ENCODE measurements at places on chromosomes 12 and 14.

DNA sequence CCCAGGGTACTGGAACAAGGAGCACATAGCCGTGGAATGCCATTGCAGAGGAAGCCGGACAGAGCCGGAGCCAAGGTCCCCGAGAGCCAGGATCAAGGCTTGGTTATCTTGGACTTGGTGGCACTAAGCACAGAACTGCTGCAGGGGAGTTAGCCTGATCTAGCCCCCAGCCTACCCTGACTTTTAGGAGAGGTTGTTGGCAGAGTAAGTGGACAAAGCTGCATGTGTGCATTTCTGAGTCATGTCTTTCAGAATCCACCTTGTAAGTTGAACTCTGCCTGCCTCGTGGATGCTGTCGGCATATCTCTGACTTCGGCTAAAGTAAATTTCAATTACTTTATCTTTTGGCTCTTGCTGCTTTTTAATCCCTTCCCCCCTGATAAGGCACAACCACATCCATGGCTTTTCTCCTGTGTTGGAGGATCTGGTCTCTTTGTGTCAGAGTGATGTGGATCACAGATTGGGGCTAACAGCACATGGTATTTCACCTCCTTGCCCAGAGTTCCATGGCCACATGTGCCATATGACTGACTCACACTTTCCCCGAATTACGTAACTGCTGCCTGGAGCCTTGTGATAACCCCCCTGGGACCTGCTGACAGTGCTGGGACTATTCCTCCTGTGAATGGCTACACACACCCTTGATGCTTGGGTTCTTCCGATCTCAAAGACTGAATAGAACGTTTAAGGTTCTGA, 240.3 kb downstream of the EMP1 start:
- DNase-seq: no peak

GRCh38 chr12:107435072-107435471, 250.5 kb upstream of the PWP1 start:
- no peak for DNase-seq

GRCh38 chr12:15562263-15562662, 226.9 kb downstream of the EPS8 start:
- DNase-seq: peak; percentile 13

DNA sequence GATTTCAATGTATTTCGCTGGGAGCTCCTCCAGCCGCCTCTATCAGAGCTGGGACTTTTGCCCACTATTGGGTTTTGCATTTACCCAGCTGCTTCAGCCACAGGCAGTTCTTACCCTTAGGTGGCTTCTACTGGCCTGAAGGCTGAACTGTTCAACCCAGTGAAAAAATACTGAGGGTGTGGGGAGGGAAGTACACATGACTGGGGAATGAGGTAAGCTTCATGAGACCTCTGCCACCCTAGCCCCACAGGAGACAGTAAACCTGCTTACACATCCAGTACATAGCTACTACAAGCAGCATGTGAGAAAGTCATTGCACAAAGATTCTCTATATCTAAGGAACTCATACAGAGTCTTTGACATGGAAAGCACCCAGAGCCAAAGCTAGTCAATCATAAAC, 411.1 kb downstream of the SYT1 start:
- no peak for DNase-seq

DNA sequence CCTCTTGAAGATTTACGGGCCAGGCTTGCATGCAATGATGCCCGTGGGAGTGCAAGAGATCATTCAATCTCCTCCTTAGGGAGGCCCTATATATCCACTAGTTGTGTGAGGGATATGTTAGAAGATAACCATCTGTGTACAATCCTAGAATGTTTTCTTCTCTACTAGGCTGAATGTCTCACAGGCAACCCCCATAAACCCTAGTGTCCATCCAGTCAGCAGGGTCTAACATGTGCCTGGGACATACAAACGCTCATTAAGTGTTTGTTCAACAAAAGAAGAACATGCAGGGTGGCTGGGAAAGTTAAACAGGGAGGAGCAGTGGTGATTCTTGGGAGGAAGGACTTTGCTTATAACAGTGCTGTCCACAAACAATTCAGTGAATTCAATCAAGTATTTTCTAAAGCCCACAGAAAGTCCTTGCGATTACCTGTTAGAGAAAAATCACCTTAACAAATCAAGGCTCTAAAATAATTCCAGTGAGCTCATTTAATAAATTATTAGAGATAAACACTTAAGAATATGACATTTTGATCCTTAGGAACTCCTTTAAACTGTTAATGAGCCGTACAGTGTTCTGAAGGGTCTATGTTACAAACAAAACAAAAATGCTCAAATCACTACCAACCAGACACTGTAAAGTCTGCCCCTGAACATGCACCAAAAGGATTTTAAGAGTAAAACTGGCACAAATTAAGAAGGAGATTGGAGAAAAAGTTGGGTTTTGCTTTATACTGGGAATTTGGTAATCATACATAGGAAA, 96.6 kb upstream of the FERMT2 start:
- no peak for DNase-seq

DNA sequence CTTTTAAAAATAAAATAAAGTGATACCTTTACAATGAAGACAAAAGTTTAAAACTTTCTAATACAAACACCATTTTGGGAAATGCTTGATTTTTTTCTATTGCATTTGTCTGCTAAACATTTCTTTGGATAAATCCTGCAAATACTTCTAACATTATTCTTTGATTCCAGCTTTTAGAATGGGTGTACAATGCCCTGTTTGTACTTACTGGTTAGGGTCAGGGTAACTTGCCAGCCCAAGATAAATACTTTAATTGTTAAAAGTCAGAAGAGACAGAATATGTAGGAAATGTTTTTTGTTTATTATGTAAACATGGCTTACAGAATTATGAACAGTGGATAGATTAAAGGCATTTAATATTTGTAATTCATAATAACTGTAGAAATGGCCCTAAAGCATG, 60.5 kb downstream of the WASHC4 start:
- DNase-seq: no peak

All from CD4-positive, alpha-beta T cell treated with Interleukin-12 subunit alpha and Interleukin-12 subunit beta, for 1 hour (primary cell).